ENCODE measurements at places on chromosomes 3 and 15.

- no peak for DNase-seq
These were observed 171.1 kb downstream of the GHSR start for GRCh38 chr3:172277151-172277652.

- peak; percentile 62 for DNase-seq
These were observed 42.2 kb downstream of the CLDN18 start for GRCh38 chr3:138051947-138052802.

GRCh38 chr3:125957674-125958510, 11.1 kb upstream of the ROPN1B start:
- DNase-seq: no peak

DNA sequence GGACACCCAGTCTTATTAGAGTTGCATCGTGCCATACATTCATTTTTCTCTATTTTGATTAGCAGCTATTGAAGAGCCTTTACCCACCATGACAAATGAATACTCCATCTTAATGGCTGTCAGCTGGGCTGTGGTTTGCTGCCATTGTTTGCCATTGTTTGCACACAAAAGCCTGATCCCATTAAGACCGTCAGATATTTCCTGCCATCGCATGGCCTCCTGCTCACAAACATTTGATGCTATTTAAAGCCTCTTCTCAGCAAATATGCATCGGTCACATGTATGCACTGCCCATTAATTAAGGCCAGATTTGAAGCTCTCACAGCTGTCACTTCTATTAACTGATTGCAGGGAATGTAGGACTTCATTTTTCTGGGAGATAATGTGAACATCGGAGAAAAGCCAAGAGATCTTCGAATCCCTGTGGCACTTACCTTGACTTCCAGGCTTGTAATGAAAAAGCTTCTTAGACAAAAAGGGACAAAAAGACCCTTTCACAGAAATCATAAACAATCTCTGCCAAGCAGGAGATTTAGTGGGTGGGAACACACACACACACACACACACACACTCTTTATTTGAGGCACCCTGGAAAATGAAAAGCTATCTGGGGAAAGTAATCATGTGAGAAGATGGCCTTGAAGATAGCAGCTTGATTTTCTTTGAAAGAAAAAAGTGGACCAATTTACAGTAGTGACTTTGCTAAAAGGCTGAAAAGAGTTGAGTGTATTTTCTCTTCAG, 175.4 kb upstream of the NR2E3 start:
- DNase-seq: no peak

GRCh38 chr15:101051291-101052030, 132.3 kb downstream of the LRRK1 start:
- no peak for DNase-seq

- DNase-seq: no peak
These were observed 34.3 kb upstream of the ANPEP start for GRCh38 chr15:89848970-89849292.
